ENCODE measurements at places on chromosomes 5 and 9. TPM values are rescaled to one million over a fixed set of nuclear protein-coding genes. Genes with fewer than 3 reads are reported as not detected.
A peak's percentile ranks its signal among the peaks of the same experiment; 100 is the strongest.

Gene CYLC2
- total RNA-seq: not detected

Gene SLC4A9
- not detected for total RNA-seq

Gene FOXD4L6
- total RNA-seq: 0.09 TPM

Gene BRINP1
- total RNA-seq: 8.8 TPM

- H3K36me3 ChIP-seq: no peaks in the 10 kb centered on the region
- no peak for DNase-seq
- H3K27ac ChIP-seq: no peak overlapping the region
- no peaks in the 10 kb centered on the region for H3K27me3 ChIP-seq
- H3K4me3 ChIP-seq: no peak overlapping the region
- H3K4me1 ChIP-seq: no peaks in the 10 kb centered on the region
Measured at GRCh38 chr5:57692582-57693487, 210.2 kb upstream of the ACTBL2 start.

GRCh38 chr9:113403646-113404045 is 2.6 kb upstream of the ALAD start:
- DNase-seq: no peak
- H3K4me1 ChIP-seq: no peaks in the 10 kb centered on the region
- H3K27me3 ChIP-seq: no peaks in the 10 kb centered on the region
- no peak overlapping the region for H3K4me3 ChIP-seq
- no peak overlapping the region for H3K27ac ChIP-seq
- no peaks in the 10 kb centered on the region for H3K36me3 ChIP-seq

DNA sequence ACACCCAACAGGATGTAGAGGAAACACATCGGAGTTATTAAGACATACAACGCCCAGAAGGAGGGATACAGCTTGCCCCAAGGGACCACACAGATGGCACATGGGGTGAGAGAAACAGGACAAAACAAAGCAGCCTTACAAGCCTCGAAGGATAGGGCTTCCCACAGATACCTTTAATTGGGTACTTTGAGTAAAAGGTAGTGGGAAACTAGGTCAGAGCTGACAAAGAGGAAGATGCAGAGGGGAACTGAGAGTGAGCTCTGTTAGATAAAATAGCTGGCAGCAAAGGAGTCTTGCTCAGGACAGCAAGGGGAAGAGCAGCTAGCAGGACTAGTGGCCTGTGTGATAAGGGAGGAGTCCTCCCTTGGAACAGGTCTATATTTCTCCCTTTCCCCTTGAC is 48.2 kb downstream of the OTP start:
- H3K27me3 ChIP-seq: no peaks in the 10 kb centered on the region
- no peaks in the 10 kb centered on the region for H3K4me1 ChIP-seq
- no peak overlapping the region for H3K27ac ChIP-seq
- no peak overlapping the region for H3K4me3 ChIP-seq
- DNase-seq: no peak

DNA sequence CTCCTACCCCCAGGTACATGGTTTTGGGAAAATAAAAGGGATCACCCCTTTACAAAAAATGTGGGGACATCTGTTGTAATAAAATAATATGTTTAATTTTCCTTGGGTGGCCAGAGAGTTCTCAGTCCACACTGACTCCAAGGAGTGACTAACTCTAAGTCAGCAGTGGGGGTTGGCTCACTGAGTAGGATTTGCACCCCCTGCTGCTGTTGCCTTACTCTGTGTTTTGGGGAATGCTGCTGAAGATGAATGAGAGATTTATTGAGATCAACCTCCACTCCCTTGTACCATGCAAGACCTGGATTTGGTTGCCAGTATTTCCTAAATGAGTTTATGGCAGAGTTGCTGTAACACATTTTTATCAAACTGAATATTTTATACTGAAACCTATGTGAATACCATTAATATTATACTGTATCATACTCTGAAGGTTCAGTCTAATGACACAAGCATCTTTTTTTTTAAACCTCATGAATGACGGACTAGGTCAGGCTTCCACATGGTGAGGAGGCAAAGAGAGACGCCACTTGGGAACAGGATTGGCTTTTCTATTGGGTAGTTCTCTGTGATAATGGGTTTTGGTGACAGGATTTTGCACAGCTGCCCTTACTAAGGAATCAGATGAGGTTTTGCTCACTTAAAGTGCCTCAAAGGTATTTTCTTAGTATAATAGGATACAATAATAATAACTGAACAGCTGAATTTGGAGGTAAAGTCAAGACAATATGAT is 121.3 kb upstream of the OSMR start:
- no peaks in the 10 kb centered on the region for H3K36me3 ChIP-seq
- H3K27me3 ChIP-seq: no peaks in the 10 kb centered on the region
- H3K4me1 ChIP-seq: no peaks in the 10 kb centered on the region
- DNase-seq: no peak
- no peak overlapping the region for H3K27ac ChIP-seq
- H3K4me3 ChIP-seq: no peak overlapping the region

- no peaks in the 10 kb centered on the region for H3K36me3 ChIP-seq
- H3K4me1 ChIP-seq: no peaks in the 10 kb centered on the region
- no peaks in the 10 kb centered on the region for H3K27me3 ChIP-seq
- no peak overlapping the region for H3K27ac ChIP-seq
- H3K4me3 ChIP-seq: no peak overlapping the region
Measured at GRCh38 chr9:77505232-77505631, 142.9 kb downstream of the GNA14 start.

GRCh38 chr5:42779083-42779482 is 22.5 kb downstream of the CCDC152 start:
- H3K27ac ChIP-seq: no peak overlapping the region
- H3K4me1 ChIP-seq: no peaks in the 10 kb centered on the region
- H3K36me3 ChIP-seq: no peaks in the 10 kb centered on the region
- no peak overlapping the region for H3K4me3 ChIP-seq
- no peaks in the 10 kb centered on the region for H3K27me3 ChIP-seq
- DNase-seq: no peak

GRCh38 chr5:23268136-23268535 is 239.3 kb upstream of the PRDM9 start:
- no peaks in the 10 kb centered on the region for H3K27me3 ChIP-seq
- H3K36me3 ChIP-seq: no peaks in the 10 kb centered on the region
- DNase-seq: no peak
- H3K4me1 ChIP-seq: no peaks in the 10 kb centered on the region
- no peak overlapping the region for H3K27ac ChIP-seq

- no peak for DNase-seq
- H3K4me1 ChIP-seq: no peaks in the 10 kb centered on the region
- no peak overlapping the region for H3K27ac ChIP-seq
- no peak overlapping the region for H3K4me3 ChIP-seq
Measured at GRCh38 chr5:166594567-166594966, 1696.9 kb upstream of the WWC1 start.

DNA sequence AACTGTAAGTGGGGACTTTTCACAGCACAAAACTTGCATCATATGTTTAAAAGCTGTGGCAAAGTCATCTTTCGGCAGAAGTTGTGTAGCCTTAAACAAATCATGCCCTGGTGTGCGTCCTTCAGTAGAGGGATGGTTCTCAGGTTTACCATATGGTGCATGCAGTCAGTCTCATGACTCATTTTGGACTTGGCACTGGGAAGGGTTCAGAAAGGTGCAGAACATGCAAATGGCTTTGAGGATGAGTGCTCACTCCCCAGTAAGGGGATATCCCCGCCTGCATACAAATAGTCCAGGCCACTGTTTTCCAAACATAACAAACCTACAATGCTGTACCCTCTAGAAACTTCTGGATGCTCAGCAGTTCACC is 260.3 kb downstream of the NDUFS4 start:
- H3K27ac ChIP-seq: no peak overlapping the region
- no peak overlapping the region for H3K4me3 ChIP-seq
- no peaks in the 10 kb centered on the region for H3K4me1 ChIP-seq
- H3K27me3 ChIP-seq: no peaks in the 10 kb centered on the region
- H3K36me3 ChIP-seq: no peaks in the 10 kb centered on the region

DNA sequence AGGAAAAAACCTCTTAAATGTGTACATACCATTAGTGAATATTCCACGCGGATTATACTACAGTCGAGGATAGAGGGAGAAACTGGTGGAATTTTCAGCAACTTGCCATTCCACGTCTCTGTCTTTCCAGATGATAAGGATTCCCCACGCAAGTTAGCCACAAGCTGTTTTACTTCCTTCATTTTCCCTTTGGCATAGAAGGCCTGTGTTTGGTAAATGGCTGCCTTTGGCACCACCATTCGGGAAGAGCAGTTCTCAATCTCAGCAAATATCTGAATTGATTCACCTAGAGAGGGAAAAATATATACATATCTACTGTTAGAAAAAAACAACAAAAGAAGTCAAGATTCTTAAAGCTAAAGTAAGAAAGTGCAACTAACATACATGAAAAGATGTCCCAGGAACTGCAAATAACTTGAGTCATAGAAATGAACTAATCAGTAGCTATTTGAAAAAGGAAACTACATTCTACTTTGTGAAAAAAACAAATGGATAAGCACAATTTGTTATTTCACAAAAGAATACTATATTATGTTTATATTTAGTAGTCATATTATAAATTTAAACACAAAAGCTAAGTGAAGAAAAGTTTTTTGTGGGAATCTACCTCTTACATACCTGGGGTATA is 8.1 kb downstream of the ARRDC3 start:
- no peak overlapping the region for H3K27ac ChIP-seq
- H3K4me1 ChIP-seq: no peaks in the 10 kb centered on the region
- DNase-seq: no peak
- peaks cover 15% of the 10 kb centered on the region for H3K36me3 ChIP-seq

- no peak overlapping the region for H3K4me3 ChIP-seq
- no peak for DNase-seq
- H3K27me3 ChIP-seq: no peaks in the 10 kb centered on the region
- no peaks in the 10 kb centered on the region for H3K36me3 ChIP-seq
Measured at GRCh38 chr9:37565661-37566618, 10.2 kb downstream of the FBXO10 start.

GRCh38 chr9:84670138-84671041 is 861 bp downstream of the NTRK2 start:
- H3K4me1 ChIP-seq: peaks cover 2% of the 10 kb centered on the region
- DNase-seq: no peak
- H3K36me3 ChIP-seq: no peaks in the 10 kb centered on the region
- no peak overlapping the region for H3K27ac ChIP-seq
- H3K27me3 ChIP-seq: peaks cover 9% of the 10 kb centered on the region

- no peaks in the 10 kb centered on the region for H3K27me3 ChIP-seq
- H3K36me3 ChIP-seq: no peaks in the 10 kb centered on the region
- no peaks in the 10 kb centered on the region for H3K4me1 ChIP-seq
- no peak for DNase-seq
- no peak overlapping the region for H3K27ac ChIP-seq
Measured at GRCh38 chr5:72015103-72015548, 92.1 kb upstream of the MAP1B start.

- peak; percentile 37 for DNase-seq
- H3K27me3 ChIP-seq: no peaks in the 10 kb centered on the region
Measured at GRCh38 chr5:137822158-137822764, 45.4 kb upstream of the MYOT start.

DNA sequence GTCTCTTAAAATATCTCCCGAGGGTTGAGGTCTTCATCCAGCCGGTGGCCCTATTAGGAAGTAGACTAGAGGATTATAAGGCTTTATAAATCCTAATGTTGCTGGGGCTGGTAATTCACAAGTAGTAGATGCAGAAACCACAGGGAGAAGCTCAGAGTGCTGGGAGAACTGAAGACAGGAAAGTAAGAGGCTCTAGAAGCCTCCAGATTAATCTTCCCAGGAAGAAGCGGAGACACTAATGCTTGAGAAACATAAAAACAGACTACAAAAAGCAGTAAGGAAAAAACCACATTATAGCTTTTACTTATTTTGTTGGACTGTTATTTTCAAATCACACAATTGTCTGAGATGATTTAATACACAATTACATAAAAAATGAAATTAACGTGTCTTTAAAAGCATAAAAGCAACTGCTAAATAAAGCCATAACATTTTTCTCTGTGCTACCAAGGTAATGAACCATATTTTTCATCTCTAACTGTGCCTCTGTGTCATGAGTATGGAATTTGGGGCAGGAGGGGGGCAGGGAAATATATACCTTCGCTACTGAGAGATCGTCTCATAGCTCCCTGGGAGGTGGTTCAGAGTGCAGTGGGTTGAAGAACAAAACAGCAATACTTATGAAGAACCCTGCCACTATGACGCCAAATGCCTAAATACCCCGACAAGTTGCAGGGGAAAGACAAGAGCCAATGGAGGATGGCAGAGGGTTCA is 806.2 kb upstream of the WWC1 start:
- no peak for DNase-seq
- no peaks in the 10 kb centered on the region for H3K36me3 ChIP-seq
- H3K27me3 ChIP-seq: no peaks in the 10 kb centered on the region
- H3K27ac ChIP-seq: no peak overlapping the region
- H3K4me1 ChIP-seq: no peaks in the 10 kb centered on the region

- no peak overlapping the region for H3K4me3 ChIP-seq
- H3K27ac ChIP-seq: no peak overlapping the region
- H3K36me3 ChIP-seq: no peaks in the 10 kb centered on the region
- H3K27me3 ChIP-seq: no peaks in the 10 kb centered on the region
Measured at GRCh38 chr5:139784488-139784887, 11.1 kb upstream of the PSD2 start.
